ENCODE measurements at places on chromosomes 7 and 10.

- no peak for DNase-seq
Observed at GRCh38 chr7:25132430-25132829, 7.4 kb upstream of the CYCS start.

DNA sequence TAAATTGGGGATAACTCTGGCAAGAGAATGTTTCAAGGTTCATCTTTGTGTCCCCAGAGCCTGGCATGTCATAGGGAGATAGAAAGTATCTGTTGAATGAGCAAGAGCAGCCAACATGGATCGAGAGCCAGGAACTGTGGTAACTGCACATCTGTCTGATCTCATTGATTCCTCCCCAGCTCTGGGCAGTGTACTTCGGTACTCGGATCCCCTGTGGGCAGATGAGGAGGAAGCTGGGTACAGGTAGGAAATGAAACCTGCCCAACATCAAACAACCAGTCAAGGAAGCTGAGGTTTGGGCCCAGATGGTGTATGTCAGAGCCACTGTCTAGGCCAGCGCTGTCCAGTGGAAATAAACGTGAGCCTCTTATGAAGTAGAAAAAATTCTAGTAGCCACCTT is 76.4 kb downstream of the GRK5 start:
- DNase-seq: no peak

DNA sequence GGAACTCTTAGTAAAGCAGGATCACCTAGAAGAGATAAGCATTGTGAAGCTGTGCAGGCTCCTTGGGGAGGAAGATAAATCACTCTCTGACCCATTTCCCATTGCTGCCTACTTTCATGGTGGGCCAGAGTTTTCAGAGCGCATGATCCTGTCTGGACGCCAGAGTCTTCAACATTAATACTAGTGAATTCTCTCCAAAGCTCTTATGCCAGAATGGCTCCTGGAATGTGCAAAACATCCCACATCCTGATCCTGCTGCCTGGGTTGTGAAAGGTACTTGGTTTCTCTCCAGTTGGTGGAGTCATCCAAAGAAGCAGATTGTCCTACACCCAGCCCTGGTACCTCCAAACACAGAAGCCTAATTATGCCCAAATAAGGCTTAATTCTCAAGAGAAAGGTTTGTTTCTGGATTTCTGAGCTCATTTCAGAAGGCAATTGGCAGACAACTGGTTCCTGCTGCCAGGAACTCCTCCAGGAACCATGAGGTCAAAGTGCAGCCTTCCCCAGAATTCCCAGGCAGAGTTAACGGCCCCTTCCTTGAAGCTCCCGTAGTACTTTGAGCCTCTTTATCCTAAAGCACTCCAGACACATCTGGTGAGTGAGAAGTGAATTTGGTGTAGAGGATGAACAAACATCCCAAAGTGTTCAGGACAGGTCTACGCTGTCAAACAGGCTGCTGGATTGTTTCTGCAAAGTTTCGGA is 495.2 kb downstream of the PLXNA4 start:
- DNase-seq: no peak

DNA sequence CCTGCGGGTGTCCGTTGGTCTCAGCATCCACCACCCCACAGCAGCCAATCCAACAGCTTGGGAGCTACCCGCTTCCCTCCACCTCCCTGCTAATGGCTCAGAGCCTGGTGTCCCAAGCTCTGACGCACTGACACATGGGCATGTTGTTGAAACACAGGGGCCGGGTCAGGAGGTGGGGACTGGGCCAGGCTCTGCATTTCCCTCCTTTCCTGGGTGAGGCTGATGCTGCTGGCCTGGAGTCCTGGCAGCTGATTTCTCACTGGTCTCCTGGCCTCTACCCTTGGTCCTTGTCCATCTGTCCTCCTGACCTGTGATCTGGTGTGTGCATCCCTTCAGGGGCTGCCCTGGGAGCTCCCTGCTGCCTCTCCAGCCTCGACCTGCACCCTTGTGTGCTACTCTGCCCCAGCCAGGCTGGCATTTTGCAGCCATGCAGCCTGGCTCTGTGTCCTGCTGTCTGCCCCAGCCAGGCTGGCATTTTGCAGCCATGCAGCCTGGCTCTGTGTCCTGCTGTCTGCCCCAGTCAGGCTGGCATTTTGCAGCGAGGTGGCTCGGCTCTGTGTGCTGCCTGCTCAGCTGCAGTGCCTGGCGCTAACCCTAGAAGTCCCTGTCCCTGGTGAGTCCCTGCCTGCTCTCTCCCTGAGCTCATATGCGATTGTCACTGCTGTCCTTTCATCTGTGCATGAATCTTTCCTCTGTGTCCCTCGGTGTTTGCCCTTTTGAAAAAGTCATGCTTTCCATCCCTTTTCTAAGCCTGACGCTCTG is 14.0 kb downstream of the AMZ1 start:
- no peak for DNase-seq

GRCh38 chr10:73263693-73264347 is 11.4 kb upstream of the MRPS16 start:
- DNase-seq: no peak

- DNase-seq: no peak
Observed at GRCh38 chr10:88551246-88551645, 31.9 kb downstream of the RNLS start.

- no peak for DNase-seq
Observed at GRCh38 chr10:31724296-31724695, 204.3 kb downstream of the ARHGAP12 start.

Data from left renal cortex interstitium (tissue), 4 donors.